Muscle of leg (tissue), 16 donors: ENCODE measurements at places on chromosomes 4 and X.
A peak's percentile ranks its signal among the peaks of the same experiment; 100 is the strongest.

DNA sequence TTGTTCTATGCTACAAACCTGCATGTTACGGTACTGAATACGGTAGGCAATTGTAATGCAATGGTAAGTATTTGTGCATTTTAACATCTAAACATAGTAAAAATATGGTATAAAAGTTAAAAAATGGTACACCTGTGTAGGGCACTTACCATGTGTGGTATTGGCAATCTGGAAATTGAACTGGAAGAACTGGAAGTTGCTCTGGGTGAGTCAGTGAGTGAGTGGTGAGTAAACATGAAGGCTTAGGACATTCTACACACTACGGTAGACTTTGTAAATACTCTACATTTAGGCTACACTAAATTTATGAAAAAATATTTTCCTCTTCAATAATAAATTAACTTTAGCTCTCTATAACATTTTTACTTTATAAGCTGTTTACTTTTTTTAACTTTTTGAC, 78.9 kb downstream of the RRAGB start:
- DNase-seq: no peak

DNA sequence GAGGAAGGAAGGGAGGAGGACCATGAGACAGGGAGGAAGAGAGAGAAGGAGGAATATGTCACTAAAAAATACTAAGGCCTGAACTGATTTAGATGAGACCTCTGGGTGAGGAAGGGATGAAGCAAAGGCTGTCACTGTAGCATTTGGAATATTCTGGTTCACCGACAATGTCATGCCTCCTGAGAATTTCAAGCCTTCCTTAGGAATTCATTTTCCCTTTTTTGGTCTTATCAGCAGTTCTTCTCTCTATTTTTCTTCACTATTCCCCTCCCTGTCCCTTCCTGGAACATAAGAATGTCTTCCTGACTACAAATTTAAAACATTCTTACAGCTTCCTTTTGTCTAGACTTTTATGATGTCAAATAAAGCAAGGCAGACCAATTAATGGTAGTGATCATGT, 527.8 kb downstream of the INPP4B start:
- peak; percentile 12 for DNase-seq

DNA sequence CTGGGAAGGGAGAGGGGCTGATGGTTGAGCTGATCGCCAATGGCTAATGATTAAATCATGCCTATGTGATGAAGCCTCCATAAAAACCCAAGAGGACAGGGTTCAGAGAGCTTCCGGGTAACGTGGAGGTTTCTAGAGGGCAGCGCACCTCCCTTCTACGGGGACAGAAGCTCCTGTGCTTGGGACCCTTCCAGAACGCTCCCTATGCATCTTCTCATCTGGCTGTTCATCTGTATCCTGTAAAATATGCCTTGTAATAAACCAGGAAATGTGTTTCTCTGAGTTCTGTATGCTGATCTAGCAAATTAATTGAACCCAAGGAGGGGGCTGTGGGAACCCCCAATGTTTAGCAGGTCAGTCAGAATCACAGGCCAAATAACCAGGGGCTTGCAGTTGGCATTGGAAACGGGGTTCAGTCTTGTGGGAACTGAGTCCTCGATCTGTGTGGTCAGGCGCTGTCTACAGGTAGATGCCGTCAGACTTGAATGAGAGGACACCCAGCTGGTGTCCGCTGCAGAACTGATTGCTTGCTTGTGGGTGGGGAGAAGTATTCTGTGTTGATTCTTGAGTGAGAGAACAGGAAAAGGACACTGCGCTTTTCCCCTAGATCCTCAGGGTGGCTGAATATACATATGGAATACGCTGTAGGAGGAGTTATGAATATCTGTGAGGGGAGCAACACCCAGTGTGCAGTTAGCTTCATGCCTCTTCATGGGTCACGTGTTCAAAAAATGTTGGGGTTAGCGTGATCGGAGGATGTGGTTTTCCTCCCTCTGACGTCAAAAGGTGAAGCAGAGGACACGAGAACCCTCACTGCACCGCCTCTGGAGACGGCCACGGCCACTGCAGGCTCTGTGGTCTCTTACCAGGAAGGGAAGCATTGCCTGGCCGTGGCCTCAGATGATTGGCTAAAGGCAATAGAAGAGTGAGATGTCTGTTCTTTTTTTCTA, 29.2 kb downstream of the HTT-AS start:
- peak; percentile 66 for DNase-seq

DNA sequence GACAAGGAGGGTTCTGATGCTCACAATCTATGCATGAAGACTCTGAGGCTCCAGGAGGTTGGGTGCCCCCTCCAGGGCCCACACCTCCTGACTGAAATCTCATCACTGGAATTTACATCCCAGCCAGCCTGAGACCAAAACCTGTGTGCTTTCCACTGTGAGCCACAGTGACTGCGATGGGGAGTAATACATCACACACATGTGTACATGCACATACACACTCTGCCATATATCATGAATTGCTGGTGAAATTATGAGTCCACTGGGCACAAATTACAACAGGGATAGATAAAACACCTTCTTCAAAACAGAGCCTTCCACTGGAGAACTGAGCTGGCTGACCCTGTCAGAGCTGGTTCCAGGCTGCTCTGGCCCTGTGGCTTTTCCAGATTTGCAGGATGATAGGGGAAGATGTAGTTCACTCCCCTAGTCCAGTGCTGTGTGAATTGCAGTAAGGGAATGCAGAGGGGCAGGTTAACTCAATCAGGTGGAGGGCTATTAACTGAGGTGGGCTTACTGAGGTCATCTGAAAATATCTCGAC, 35.8 kb upstream of the MSX1 start:
- no peak for DNase-seq

GRCh38 chrX:15674514-15674840, 9.9 kb upstream of the CLTRN start:
- no peak for DNase-seq

- DNase-seq: no peak
Measured at GRCh38 chrX:103846386-103846785, 14.3 kb upstream of the RAB9B start.

GRCh38 chrX:17028356-17028755, 81.9 kb downstream of the REPS2 start:
- DNase-seq: peak; percentile 64

DNA sequence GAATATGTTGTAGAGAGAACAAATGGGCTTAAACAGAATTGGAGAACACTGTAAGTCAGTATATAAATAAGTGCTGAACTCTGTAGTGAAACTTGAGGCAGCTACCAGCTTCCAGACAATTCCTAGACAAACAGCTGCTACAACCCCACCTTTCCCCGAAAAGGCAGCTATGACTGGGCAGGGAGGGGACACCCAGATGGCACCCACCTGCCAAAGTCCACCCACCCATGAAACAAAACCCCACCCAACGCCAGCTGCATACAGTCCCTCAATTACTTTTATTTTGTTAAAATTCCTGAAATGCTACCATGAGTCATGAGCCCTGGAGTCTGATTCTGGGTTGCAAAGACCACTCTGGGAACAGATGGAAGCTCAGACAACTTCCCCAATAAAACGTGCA, 24.4 kb downstream of the RELL1 start:
- peak; percentile 82 for DNase-seq

- no peak for DNase-seq
Measured at GRCh38 chrX:15328821-15329220, 6.5 kb downstream of the PIGA start.

- DNase-seq: peak; percentile 32
Measured at GRCh38 chrX:41868392-41868977, 54.9 kb downstream of the CASK start.

DNA sequence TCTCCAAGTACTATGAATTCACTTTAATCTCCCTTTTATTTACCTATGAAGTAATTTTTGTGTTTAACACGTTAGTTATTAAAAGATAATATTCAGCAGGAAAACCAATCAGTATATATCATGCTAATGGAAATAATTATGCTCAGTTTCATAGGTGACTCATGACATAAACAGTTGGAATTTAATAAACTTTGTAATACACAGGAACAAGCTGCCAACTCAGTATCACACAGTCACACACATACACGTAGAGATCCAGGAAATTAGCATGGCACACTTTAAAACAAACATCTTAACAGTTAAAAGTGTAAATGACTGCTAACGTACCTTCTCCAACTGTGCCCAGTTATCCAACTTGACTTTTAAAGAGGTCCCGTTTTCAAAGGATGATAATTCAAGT, 2.3 kb downstream of the SPATA4 start:
- no peak for DNase-seq

DNA sequence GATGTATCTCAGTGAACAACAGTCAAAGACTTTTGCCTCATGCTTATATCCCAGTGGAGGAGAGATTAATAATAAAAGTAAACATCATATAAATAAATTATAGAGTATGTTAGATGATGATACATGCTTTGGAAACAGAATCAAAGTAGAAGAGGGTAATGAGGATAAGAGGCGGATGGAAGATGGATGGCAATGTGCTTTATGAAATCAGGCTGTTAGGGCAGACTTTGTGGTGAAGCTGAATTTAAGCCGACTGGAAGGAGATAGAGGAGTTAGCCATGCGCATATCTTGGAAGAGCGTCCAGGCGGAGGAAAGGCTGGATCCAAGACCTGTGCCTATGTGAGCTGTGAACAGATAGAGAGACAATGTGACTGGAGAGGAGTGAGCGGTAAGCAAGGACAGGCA, 74.9 kb upstream of the GUCY1A1 start:
- peak; percentile 22 for DNase-seq

GRCh38 chrX:47843363-47843762, 6.7 kb downstream of the ZNF81 start:
- no peak for DNase-seq

DNA sequence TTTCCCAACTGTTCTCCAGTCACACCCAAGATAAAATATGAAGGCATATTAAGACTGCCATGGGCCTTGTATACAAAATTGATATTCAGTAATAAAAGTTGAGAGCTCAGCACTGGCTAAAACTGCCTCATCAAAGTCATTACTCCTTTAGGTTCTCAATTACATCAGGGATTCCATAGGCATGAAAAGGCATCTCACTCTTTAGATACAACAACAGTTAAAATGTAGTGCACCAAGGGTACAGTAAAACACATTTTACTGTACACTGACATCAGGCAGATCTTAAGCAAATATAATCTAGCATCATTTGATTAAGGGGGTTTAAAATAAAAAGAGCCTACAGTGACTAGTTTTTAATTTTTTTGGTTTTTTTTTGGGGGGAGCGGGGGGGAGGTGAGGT, 107.7 kb downstream of the PPP3CA start:
- no peak for DNase-seq

DNA sequence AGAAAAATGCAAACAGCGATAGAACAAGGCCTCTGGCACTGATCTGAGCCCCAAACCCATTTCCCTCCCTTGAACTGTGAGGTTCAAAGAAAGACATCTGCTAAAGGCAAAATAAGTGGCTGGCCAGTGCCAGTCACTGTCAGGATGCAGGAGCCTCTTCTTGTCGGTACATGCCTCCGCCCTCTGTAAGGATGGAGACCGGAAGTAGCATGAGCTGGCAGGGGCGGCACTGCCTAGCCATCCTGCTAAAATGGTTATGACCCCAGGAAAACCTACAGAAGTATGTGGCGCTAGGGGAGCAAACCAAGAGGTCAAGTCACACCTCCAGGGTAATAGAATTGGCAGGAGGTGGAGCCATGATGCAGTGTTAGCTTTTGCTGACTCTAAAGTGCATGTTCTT, 180.3 kb downstream of the DCLK2 start:
- DNase-seq: no peak

DNA sequence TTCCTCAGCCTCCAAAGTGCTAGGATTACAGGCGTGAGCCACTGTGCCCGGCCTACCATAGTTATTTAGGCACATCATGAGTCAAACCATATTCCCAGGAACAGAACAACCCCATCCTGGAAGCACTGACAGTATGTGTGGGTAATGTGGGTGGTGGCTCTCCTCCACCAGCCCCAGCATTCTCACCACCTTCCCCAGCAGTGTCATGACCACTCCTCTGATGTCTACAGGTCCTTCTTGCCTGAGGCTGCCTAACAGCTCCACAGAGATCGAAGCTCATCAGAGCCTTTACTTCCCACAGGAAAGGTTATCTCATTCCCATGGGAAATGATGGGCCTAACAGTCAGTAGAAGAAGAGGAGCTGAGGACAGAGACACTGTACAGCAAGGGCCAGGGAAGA, 129.5 kb upstream of the GPC4 start:
- DNase-seq: no peak
